ENCODE measurements at places on chromosomes 5 and 9.

DNA sequence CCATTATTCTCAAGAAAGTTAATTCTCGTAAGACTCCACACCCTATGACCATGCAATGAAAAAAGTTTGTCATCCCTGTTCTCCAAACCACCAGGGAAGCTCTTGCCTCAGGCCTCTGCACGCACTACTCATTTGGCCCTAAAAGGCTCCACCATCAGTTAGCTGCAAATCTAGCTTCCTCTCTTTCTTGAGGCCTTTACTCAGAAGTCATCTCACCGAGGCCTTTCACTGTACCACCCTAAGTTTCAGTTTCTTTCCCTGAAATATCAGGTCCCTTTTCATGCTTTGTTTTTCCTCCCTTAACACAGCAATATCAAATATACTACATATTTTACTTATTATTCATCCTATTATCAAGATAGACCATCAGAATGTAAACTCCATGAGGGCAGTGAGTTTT is 39.1 kb downstream of the OXCT1 start:
- no peak for DNase-seq

GRCh38 chr5:2724031-2724581 is 27.4 kb downstream of the IRX2 start:
- DNase-seq: no peak

DNA sequence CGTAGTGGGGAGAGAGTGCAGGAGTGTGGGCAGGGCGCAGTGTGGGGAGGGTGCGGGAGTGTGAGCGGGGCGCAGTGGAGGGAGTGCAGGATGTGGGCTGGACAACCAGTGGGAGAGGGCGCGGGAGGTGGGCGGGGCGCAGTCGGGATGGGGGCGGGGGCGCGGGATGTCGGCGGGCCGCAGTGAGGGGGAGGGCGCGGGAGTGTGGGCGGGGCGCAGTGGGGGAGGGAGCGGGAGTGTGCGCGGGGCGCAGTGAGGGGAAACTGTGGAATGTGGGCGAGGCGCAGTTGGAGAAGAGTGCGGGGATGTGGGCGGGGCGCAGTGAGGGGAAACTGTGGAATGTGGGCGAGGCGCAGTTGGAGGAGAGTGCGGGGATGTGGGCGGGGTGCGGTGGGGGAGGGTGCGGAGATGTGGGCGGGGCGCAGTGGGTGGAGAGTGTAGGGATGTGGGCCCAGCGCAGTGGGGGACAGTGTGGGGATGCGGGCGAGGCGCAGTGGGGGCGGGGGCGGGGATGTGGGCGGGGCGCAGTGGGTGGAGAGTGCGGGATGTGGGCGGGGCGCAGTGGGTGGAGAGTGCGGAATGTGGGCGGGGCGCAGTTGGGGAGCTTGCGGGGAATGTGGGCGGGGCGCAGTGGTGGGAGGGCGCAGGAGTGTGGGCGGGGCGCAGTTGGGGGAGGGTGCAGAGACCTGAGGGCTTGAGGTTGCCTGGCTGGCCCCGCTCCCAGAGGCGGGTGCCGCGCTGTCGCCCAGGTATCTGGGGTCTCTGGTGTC is at the start of gene NXNL2:
NXNL2 (plus strand) TSS at position 723 of the 770 bp plus-strand sequence. CDS start 257 bp downstream, outside the sequence.
- DNase-seq: no peak

DNA sequence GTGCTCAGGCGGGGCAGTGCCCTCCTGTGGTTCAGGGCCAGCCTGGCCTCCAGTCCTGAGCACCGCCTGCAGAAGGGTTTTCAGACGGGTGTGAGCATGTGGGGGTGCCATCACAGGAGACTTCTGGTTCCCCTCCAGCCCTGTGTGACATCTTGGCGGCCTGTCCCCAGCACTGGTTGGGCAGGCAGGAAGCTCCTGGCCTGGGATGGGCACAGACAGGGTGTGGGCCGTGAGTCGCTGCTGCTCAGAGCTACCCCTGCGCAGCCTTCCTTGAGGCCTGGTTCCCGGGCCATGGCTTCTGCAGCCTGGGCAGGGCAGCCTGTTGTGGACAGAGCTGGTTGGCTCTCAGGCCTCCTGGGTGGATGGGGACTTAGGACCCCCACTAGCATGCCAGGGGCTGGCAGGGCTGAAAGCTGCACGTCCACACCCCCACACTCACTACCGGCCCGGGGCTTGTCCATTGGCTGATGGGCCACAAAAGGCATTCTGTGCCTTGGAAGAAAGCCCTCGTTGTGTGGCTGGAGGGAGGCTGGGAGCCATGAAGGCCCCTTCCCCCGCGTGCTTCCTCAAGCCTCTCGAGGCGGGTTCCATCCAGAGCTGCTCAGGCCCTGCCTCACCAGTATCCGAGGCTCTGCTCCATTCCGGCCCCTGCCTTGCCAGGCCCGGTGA is 58.7 kb downstream of the RXRA start:
- no peak for DNase-seq

DNA sequence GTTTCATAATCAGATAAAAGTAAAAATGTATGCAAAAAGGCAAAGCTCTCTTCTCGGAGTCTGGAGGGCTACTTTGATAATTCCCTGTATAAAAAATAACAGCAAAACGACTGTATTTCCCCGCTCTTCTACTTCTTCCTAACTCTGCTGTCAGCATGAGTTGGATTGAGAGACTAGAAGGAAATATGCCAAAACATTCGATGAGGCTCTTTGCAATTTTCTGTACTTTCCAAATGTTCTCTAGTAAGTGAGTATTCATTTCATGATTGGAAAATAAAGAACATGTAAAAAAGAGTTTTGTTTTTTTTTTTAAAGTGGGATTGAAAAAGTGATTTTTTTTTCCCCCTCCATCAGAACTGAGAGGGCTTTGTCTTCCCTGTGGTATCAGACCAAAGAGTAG is 677.5 kb downstream of the ACTL7B start:
- no peak for DNase-seq

DNA sequence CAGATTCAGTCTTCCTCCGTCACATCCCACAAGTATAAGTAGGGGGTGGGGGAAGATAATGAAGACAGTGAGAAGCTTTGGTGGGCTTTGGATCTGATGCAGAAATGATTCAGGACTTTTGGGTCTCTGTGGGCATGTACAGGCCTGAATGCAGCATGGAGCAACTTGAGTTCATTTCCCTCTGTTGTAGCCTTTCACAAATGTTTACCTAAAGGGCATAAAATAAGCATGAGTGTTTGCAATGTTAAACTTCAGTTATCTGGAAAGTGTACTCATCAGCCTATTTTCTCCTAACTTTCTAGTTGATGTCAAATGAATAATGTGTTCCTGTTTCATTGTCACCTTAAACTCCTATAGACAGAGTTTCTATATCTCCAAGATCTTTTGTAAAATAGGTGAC is 39.3 kb downstream of the GARNL3 start:
- no peak for DNase-seq

DNA sequence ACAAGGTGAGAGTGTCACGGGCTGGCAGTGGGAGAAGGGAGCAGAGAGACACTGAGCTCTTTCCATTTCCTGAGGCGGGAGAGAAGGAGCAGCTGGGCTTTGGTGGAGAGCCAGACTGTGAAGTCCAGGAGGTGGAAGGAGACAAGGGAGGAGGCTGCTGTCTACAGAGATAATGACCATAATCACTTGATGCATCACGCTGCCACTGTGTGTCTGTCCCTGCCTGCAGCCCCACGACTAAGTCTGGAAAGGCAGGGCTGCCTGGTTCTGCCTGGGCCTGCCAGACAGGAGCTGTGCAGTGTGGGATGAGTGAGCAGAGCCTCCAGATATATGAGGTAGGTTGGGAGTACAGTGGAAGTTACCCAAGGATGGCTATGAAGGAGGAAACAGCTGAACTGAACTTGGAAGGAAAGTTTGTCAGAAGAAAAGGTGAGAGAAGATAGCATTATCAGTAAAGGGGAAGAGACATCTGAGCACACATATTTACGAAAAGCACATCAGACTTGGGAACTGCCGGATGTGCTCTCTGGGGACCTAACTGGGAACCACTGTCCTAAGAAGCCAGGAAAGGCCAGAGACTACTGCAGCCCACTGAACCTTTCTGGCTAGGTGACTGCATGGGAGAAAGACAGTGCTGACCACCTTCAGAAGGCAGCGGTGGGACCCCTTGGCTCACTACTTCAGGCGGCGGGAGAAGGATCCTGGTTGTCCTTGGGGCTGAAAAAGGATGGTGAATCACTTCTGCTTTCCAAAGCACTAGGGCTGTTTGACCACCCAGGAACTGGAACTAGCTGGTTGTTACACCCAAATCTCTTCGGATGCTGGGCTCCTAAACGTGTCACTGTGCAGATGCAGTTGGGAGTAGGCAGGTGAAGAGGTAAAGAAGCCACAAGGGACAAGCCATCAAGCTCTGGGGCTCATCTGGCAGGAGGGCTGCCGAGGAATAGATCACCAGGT is 12.8 kb upstream of the DDX41 start:
- DNase-seq: no peak

GRCh38 chr5:103013933-103014552 is 105.9 kb downstream of the GIN1 start:
- no peak for DNase-seq

DNA sequence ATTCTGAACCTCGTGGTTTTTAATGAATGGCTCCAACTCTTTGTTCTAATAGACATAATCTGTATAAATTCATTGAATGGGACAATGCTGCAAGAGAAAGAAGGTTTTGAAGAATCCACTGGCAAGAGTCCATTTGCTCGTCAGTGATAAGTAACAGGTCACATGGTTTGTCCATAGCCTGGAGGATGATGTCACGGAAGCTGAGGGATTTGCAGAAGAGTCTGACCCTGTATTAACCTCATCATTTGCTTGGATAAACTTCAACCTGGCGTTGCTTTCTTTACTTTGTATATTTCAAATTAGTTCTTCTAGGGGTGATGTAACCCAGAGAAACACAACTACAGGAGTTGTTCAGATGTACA is 197.4 kb downstream of the GAS1 start:
- no peak for DNase-seq

GRCh38 chr9:76433406-76433805 is 25.6 kb upstream of the GCNT1 start:
- no peak for DNase-seq

GRCh38 chr5:8209500-8209899 is 340.6 kb downstream of the MTRR start:
- no peak for DNase-seq

DNA sequence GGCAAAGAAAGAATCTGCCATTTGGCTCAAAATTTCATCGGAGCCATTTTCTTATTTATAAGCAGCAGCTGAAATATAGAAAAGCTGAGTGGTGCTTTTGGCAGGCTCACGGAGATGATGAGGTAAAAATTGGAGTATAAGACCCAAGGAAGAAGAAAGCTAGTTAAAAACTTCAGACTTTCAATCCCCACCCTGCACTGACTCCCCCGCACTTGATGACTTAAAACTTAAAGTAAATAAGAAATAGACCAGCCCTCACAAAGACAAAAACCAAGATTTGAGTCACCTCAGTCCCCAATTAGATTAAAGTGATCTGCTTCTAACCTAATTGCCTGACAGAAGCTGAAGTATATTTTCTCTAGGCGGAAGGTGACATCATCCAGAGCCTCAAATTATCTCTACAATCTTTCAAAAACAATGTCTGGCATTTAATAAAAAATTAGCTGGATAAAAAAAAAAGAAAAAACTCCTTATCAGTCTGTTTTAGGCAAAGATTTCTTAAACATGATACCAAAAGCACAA is 124.0 kb upstream of the PJA2 start:
- no peak for DNase-seq

GRCh38 chr5:63958654-63959053 is 3.6 kb downstream of the HTR1A start:
- DNase-seq: no peak

DNA sequence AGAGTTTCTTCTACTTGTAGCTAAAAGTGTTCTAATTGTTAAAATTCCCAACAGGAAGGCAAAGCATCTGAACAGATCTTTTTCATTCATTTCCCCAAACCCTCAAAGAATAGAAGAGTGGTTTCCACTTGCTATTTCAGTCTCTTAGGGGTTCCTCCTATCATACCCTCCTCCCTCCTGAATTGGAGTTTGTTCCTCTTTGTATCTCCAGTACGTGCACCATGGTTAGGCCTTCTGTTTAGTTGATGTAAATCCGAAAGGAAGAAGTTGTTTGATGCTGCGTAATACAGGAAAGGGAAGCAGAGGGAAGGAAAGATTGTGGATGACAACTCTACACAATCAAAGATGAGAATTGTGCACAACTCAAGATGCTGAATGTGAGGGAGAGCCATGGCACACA is 303.6 kb downstream of the PIK3R1 start:
- DNase-seq: no peak

DNA sequence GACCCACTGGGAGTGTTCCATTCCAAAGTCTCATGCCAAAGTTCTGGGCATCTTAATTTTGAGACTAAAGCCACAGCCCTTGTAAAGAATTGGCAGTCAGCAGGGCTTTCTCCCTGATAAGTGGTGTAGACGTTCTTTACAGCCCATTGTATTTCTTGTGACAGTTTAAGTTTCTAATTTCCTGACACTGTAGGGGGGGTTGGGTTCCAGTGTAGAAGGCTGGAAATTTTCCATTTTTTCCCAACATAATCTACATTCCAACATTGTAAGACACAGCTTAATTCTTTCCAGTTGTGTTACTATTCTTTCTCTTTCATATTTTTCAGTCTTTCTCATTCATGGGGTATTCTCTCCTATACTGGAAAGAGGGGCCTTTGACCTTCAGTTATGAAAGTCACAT is 121.1 kb downstream of the FBXL7 start:
- DNase-seq: no peak

GRCh38 chr9:75087289-75087823 is 599 bp downstream of the NMRK1 start:
- no peak for DNase-seq

DNA sequence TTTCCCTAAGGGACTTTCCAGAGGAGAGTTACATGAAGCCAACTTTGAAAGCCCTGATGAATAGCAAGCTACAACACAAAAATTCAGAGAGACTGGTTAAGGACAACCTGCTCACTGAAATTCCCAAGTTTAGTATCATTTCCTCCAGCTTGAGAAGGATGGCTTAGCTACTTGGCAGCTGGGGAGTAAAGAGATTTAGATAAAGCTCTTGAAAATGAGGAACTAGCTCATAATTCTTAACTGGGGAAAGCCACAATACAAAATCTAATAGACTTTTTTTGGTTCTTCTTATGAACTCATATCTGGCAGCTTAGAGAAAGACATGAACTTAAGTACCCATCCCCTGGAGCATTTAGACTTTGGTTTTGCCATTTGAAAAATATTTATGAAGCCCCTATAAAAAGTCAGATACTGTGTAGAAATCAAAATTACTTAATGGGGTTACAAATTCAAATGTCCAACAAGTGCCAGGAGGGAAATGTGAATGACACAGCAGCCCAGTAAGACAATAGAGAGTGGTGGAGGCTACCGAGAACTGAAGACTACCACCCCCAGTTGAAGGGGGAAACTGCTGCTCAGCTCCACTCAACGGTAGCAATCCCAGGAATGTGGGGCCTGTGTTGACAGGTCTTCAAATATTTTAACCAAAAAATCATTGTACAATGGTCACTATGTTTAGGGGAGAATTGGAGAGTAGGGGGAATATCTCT is 79.4 kb upstream of the ADRB2 start:
- no peak for DNase-seq

GRCh38 chr9:88781628-88782391 is 209.5 kb upstream of the S1PR3 start:
- no peak for DNase-seq

Data from NCI-H1417 treated with DMSO at 0.1 percent for 48 hours (cell line).